ENCODE measurements at places on chromosomes 3 and 15.

DNA sequence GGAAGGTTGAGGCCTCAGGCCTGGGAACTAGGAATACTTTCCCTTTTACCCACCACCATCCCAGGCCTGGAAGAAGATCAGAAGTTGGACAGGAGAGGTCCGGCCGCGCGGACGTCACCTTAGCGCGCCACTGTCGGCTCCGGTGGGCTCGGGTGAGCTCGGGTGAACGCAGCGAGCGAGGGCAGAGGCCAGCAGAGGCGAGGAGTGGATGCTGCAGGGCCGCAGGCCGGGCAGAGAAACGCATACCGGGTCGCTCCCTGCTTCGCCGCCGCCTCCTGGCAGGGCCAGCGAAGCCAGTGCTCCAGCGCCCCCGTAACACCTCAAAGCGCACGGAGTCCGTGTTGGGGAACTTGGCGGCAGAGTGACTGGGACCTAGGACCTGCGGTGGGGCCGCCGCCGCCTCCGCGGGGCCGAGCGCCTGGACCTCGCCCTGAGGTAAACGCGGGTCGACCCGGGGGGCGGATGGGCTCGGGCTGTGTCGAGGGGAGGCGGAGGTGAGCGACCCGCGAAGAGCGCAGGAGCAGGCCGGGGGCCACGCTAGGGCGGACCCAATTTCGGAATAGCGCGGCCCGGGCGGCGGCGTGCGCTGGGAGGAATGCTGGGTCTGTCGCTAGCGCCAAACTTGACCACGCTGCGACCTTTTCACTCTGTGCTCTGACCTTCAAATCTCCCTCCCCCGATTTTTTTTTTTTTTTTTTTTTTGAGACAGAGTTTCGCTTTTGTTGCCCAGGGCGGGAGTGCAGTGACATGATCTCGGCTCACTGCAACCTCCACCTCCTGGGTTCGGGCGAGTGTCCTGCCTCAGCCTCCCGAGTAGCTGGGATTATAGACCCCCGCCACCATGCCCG, 1.6 kb downstream of the CYP11A1 start:
- DNase-seq: no peak

DNA sequence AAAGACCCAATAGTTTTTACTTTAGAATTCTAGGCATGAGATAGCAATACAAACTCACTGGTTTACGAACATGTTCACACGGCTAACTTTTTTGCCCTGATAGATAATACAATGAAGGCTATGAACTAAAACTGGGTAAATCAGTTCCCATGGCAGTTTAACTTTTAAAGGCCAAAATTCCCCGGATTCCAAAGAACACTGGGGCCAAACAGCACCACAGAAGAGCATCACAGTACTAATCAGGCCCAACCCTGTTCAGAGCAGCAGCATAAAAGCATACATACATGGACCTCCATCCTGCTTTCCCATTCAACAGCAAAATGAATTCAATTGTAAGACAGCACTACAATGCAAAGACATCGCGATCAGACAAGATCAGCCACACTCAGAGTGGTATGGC, 540.3 kb upstream of the CCDC54 start:
- no peak for DNase-seq

DNA sequence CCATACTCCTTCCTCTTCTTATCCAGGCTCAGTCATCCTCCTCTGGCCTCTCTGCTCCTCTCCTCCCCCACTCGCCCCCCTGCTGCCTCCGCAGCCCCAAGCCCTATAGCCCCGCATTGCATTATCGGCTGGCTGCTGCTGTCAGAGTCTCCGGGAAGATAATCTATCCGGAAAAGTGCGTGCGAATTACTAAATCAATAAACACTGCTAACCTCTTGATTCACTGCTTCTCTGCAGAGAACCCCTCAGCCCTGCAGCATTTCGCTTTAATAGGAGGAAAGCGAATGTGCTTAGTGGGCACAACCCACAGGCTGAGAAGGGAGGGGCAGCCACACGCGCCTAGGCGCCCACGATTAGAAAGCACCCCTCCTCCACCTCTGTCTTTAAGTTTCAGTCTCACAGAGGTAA, 167.6 kb downstream of the ABHD5 start:
- no peak for DNase-seq

DNA sequence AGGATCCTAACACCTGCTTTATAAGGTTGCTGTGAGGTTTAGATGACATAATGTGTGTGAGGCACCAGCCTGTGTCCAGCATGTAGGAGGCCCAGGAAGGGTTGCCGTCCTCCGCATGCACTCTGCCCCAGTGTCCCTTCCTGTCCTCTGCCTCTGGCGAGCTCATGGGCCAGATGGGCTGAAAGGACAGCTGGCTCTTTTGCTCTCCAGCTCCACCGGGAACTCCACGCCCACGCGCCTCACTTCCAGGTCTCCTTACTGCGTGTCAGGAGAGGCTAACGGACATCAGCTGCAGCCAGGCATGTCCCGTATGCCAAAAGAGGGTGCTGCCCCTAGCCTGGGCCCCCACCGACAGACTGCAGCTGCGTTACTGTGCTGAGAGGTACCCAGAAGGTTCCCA, 12.2 kb downstream of the MUC20 start:
- DNase-seq: no peak

GRCh38 chr15:91219206-91219605, 119.1 kb downstream of the SV2B start:
- DNase-seq: no peak

GRCh38 chr15:51853998-51854397, 24.5 kb downstream of the TMOD3 start:
- no peak for DNase-seq

DNA sequence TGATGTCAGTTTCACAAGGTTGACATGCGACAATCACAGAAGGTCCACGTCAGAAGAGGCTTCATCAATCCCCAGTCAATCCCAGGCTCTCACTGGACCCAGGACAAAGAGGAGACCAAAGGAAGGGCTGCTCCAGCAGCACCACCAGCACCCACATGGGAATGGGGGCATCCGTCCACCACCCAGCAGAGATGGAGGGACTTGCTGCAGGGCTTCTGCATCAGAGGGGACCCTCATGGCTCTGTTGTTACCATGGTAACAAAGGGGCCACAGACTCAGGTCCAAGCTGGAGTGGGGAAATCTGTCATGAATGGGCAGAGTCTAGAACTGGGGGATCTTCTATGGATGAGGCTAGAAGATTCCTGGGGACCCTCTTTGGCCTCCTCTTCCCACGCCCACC, 13.1 kb downstream of the PLA2G4F start:
- DNase-seq: no peak

GRCh38 chr3:125313060-125313635, 62.0 kb downstream of the ZNF148 start:
- no peak for DNase-seq

GRCh38 chr3:143315766-143316165, 196.2 kb downstream of the CHST2 start:
- no peak for DNase-seq

DNA sequence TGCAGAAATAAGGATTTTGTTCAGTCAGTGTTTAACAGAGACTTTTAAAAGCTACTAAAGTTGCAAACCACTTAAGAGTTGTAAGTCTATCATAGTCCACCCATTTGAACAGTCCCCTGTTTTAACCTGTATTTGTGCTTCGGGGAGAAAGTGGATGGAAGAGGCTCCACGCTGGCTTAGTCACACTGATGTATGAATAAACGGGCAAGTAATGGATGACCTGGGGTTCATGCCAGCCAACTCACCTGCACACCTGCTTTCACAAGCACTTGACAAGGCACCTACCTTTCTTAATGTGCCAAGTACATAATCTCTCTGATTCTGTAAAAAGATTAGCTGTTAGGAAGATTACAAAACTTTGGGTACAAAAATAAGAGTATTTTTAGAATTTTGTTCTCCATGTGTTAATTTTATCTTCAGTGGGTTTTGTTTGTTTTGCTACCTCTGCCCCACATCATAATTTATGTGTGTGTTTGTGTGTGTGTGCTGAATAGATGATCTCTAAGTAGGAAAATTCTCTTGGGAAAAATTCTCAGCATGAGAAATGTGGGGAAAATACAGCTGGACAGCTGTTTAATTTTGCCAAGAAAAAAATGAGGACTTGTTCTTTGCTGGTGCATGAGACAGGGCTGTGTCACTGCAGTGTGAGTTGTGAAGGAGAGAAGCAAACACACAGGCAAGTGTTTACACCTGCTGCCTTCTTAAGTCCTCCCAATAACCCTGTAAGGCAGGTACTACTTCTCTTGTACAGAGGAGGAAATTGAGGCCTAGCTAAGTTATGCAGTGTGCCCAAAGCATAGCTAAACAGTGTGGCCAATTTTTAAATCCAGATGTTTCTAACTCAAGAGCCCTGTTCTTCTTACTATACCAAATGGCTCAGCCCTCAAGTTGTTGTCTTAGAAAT, 181.2 kb upstream of the IL12A start:
- no peak for DNase-seq

DNA sequence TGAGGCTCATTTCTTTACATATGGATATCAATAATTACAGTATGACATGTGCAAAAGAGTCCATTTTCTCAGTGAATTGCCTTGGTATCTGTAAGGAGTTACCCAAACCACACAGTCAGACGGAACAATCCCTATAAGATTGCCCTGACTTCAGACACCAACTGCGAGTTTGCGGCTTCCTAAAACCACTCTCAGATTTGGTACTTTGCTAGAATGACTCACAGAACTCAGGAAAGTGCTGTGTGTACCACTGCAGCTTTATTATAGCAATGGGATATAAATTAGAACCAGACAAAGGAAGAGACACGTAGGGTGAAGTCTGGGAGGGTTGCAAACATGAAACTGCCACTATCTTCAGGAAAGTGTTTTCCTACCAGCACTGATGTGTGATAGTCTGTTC, 45.8 kb upstream of the ATP13A3 start:
- no peak for DNase-seq

- DNase-seq: no peak
Observed at GRCh38 chr3:42424911-42425310, 14.5 kb upstream of the LYZL4 start.

- no peak for DNase-seq
Observed at GRCh38 chr3:193049935-193050334, 132.3 kb upstream of the MB21D2 start.
